ENCODE measurements at places on chromosomes 12 and 14. TPM values are rescaled to one million over a fixed set of nuclear protein-coding genes. Genes with fewer than 3 reads are reported as not detected.

Gene ENDOU
- not detected for total RNA-seq

Gene NXPH4
- 0.55 TPM for total RNA-seq

Gene AKAP5
- total RNA-seq: 0.49 TPM

- DNase-seq: no peak
Observed at GRCh38 chr12:42590330-42590934, 886 bp upstream of the PRICKLE1 start.

GRCh38 chr12:78340406-78340805 is 509.7 kb downstream of the NAV3 start:
- DNase-seq: no peak

- DNase-seq: no peak
Observed at GRCh38 chr12:93050026-93050747, 121.1 kb upstream of the EEA1 start.

- DNase-seq: no peak
Observed at GRCh38 chr12:82800185-82800584, 113.5 kb downstream of the TMTC2 start.

DNA sequence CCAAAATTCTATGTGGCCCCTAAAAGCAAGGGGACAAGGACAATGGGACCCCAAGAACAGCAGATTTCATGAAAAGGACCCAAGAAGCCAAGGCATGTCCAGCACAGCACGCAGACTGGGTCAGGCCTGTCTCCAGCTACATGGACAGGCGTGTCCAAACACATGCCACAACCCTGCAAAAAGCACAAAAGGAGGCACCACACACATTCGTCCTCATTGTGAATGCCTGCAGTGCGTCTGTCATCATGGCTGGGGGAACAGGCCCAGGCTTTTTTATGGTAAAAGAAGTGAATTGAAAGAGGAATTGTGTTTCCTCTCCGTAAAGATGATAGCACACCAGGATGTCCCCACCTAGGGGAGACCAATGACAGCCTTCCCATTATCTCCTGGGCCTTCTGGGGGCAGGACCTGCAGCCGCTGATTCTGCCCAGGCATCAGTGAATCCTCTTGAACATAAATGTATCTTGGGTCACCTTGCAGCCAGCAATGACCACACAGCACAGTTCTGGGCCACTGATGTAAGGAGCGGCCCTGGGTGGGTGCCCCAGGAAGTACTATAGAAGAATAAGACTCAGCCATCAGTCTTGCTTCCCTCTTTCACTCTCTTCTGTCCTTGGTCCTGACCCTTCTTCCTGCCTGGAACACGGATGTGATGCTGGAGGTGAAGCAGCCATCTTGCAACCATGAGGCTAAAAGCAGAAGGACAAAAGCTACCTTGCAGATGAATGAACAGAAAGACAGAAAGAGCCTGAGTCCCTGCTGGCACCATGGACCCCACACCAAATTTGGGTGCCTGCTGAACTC is 29.8 kb upstream of the C14orf180 start:
- DNase-seq: no peak

Data from naive thymus-derived CD8-positive, alpha-beta T cell (primary cell).